ENCODE measurements at places on chromosomes 2 and 18. TPM values are rescaled to one million over a fixed set of nuclear protein-coding genes. Genes with fewer than 3 reads are reported as not detected.

DNAH6 gene
- 1.3 TPM for total RNA-seq

LAMA1 gene
- total RNA-seq = not detected

DNA sequence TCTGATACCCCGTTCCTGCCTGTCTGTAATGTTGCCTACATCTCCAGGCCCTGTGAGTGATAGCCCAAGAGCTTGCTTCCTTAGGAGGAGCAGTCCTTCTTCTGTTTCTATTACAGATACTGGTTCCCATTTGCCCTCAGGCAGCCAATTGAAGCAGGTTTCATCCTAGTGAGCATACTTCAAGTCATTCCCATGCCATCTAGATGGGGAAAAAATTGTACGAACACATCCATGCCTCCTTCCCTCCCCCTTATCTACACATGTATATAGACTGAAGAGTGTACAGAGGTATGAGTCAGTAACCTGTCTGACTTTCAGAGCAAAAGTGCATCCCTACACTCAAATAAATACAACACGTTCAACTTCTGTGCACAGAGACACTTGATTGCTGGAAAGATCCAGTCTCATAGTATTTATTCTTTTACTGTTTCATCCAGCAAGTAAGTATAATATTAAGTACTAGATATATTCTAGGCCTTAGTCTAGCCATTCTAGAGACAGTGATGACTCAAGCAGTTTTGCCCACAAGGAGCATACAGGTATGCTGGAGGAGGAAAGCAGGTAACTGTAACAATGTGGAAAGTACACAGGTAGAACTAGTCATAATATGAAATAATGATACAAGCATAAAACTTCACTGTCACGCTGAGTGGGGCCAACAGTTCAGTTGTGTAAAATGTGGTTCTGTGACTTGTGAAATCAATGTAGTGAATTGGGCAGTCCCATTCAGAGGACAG, 153.4 kb downstream of the MGAT5 start:
- no peak for DNase-seq
- peaks cover 69% of the 10 kb centered on the region for H3K4me1 ChIP-seq
- no peak overlapping the region for H3K27ac ChIP-seq
- peaks cover 18% of the 10 kb centered on the region for H3K36me3 ChIP-seq
- H3K4me3 ChIP-seq = no peak overlapping the region

GRCh38 chr18:6571239-6571602, 156.5 kb upstream of the L3MBTL4 start:
- H3K27ac ChIP-seq = no peak overlapping the region
- no peak overlapping the region for H3K4me3 ChIP-seq
- DNase-seq = no peak
- H3K36me3 ChIP-seq = no peaks in the 10 kb centered on the region
- no peaks in the 10 kb centered on the region for H3K4me1 ChIP-seq

GRCh38 chr18:51582551-51582950, 385.1 kb upstream of the MEX3C start:
- no peaks in the 10 kb centered on the region for H3K4me1 ChIP-seq
- no peak overlapping the region for H3K27ac ChIP-seq
- H3K27me3 ChIP-seq = peaks cover 54% of the 10 kb centered on the region
- H3K4me3 ChIP-seq = no peak overlapping the region
- H3K36me3 ChIP-seq = no peaks in the 10 kb centered on the region

DNA sequence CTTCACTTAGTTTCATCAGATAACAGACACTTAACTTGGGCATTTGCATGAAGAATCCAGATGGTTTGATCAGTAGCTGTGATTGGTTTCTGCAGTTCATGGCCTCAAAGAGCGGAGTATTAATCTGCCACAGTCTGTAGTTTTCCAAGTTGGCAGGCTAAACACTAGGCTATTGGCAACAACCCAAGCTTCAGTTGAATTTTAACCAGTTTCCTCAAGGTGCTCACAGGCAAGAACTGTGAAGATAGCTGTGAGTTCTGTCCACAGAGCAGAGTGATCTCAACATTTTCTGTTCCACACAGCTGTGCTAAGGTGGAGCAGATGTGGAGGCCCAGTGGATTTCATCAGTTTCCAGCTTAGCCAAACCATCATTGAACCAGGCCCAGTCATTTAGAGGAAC, 469.5 kb upstream of the LINC00305 start:
- H3K36me3 ChIP-seq = no peaks in the 10 kb centered on the region
- H3K4me3 ChIP-seq = no peak overlapping the region
- no peaks in the 10 kb centered on the region for H3K4me1 ChIP-seq
- no peaks in the 10 kb centered on the region for H3K27me3 ChIP-seq

GRCh38 chr2:26980971-26981370, 10.5 kb downstream of the MAPRE3 start:
- no peak overlapping the region for H3K4me3 ChIP-seq
- peaks cover 29% of the 10 kb centered on the region for H3K4me1 ChIP-seq
- H3K27ac ChIP-seq = no peak overlapping the region
- no peaks in the 10 kb centered on the region for H3K36me3 ChIP-seq

GRCh38 chr2:16718576-16719484, 53.2 kb upstream of the CYRIA start:
- no peak for DNase-seq
- no peaks in the 10 kb centered on the region for H3K4me1 ChIP-seq
- H3K4me3 ChIP-seq = no peak overlapping the region
- H3K27me3 ChIP-seq = peaks cover 64% of the 10 kb centered on the region
- H3K27ac ChIP-seq = no peak overlapping the region
